NCI-H446 (cell line): ENCODE measurements at places on chromosomes 12 and 14.

GRCh38 chr12:23947395-23947794, 2.1 kb downstream of the SOX5 start:
- no peak for DNase-seq

GRCh38 chr12:128387811-128388422, 120.9 kb downstream of the TMEM132C start:
- no peak for DNase-seq

GRCh38 chr14:62322216-62322615, 560.0 kb downstream of the SNAPC1 start:
- no peak for DNase-seq

DNA sequence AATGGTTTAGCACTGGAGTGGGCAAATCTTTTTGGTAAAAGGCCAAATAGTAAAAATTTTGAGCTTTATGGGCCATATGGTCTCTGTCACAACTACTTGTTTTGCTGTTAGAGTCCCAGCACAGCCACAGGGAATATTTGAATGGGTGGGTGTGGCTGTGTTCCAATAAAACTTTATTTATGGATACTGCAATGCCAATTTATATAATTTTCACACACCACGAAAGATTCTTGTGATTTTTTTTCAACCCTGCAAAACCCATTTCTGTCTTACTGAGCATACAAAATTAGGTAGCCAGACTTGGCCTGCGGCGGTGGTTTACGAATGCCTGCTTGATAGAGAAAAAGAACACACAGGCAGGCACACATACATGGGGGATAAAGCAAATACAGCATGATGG, 28.3 kb downstream of the TMEM120B start:
- peak; percentile 39 for DNase-seq

GRCh38 chr12:98721204-98721702, 76.2 kb downstream of the APAF1 start:
- no peak for DNase-seq

DNA sequence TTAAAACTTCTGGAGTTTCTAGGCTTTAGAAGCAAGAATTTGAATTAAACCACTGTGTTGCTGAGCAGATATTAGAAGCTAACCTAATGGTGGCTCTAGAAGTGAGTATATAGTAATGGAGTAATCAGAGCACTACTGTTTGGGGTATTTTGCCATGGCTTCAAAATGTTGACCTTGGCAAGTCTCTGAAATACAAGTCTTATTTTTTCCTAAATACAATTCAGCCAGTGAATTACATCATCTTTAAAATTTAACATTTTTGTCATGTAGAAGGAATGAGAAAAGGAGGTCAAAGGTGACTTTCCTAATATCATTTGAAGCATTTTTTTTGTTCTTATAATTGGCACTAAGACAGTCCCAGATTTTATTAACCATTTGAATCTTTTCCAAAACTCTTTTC, 25.2 kb downstream of the PMCH start:
- DNase-seq = no peak

DNA sequence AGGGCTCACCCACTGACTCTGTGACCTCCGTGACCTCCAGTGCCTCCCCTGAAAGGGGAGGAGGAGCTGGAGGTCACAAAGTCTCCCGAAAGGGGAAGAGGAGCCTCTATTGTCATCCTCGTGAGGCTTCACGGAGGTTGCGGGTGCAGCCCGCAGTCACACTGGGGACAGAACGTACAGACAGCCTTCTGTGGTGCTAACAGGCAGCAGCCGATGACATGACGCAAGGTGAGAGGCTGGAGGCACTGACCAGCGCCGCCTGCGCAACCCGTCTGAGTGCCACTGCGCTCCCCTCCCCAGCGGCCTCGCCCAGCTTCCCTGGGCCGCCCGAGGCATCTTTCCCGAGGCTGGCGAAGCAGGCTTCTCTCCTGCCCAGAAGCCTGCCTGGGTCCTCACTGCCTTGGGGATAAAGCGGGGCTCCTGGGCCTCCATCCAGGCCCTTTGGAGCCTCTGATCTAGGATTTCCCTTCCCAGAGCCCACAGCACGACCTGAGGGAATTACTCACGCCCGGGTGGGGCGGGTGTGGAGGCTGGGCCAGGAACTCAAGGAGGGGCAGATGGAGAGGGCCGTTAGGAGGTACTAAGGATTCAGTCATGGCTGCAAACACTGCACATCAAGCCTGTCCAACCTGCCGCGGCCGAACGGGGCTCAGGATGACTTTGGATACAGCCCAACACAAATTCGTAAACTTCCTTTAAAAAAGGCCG, 12.3 kb upstream of the LBHD2 start:
- no peak for DNase-seq
